Daoy (cell line): ENCODE measurements at places on chromosomes 1 and 21. TPM values are rescaled to one million over a fixed set of nuclear protein-coding genes. Genes with fewer than 3 reads are reported as not detected.
A peak's percentile ranks its signal among the peaks of the same experiment; 100 is the strongest.

DNA sequence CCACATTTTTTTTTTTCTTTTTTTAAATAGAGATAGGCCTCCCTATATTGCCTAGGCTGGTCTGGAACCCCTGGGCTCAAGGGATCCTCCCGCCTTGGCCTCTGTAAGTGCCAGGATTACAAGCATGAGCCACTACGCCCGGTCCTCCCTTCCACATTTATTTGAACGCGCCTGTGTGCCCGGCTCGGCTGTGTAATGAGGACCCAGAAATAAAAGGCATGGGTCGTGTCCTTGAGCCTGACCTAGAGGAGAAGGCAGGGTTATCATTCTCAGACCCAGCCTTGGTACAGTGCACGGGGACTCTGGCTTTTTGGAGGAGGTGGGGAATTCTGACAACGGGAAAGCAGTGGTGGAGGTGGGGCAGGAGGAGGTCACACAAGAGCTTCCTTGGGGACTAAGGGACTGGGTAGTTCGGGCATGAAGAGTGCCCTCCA, 841 bp downstream of the CENPF start:
- DNase-seq = peak; percentile 25

DNA sequence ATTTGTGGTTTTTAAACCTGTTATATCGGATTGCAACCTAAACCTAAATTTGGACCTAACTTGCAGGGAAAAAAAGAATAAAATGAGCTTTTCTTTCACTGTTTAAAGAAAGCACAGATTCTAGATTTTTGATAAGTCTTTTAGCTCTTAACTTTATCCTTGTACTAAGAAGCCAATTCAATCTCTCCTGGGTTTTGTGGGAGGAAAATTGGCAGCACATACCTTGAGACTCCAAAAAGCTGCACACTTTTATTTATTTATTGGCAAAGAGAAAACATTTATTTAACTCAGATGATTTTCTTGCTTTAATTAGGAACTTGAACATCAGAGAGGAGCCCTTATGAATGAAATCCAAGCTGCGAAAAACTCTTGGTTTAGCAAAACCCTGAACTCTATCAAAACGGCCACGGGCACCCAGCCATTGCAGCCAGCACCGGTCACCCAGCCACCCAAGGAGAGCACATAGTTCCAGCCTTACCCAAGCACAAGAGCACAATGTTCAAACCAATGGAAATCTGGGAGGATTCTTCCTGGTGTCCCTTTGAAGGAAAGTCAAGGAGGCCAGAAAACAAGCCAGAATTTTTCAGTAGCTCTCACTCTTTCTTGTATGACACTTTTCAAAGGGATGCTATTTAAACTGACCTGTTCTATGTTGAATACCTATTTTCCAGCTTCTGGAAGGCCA, 10.1 kb upstream of the CACYBP start:
- no peak for DNase-seq

- no peak for DNase-seq
Measured at GRCh38 chr1:27003745-27004470, 8.7 kb downstream of the TENT5B start.

DNA sequence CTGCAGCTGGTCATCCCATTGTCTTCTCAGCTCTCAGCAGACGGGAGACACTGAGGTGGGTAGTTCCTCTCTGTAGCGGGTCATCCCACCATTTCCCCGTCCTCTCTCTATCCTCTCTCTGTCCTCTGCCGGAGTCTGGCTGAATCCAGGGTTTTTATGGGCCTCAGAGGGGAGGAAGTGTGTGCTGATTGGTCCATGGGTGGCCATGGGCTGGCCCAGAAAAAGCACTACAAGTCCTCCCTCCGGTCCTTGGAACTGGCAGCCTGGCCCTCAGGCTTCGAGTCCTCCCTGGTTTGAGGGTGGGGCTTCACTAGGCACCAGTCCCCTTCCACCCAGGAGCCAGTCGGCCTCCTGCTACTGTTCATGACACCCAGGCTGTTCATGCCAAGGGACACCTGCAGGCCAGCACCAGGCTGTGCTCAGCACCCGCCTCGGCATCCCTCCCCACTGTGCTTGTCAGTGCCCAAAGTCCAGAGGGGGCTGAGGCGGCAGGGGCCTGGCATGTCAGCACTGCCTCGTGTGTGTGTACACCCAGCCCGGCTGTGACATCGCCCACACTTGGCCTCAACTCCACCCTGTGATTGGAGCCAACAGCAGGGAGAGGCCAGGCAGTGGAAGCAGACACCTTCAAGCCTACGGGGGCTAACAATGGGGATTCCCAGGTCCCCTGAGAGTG, 23.0 kb upstream of the LRRC8C start:
- DNase-seq = no peak

DNA sequence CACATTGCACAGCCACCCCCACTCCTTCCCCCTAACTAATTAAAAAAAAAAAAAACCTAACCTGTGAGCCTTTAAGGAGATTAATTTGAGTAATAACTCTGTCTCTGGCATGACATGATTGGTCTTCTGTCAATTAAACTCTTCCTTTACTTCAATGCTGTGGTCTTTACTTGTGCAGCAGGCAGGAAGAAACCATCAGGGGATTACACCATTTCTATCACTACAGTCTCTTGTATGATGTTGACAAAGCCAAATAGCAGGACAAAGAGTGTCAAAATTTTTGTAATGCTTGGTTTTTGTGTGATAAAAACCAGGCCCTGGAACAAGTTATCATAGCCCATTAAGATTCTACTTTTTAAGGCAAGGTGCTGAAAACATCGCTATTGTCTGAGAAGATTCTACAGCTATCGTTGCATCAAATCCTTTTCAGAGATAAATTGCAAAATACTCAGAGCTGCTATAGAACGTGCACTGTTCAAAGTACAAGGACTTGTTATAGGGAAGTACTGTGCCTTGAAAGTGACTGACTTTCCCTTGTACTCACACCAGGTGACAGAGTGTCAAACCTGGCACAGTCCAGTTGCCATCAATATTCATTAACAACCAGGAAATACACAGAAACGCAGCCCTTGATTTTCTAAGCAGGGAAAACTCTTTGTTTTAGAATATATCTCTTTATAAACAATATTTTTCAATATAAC, 37.7 kb downstream of the LHX9 start:
- no peak for DNase-seq

SERBP1 gene
- total RNA-seq = 712 and 805 TPM in 2 replicates

- DNase-seq = no peak
Measured at GRCh38 chr1:183967914-183968313, 69.6 kb downstream of the COLGALT2 start.

DNA sequence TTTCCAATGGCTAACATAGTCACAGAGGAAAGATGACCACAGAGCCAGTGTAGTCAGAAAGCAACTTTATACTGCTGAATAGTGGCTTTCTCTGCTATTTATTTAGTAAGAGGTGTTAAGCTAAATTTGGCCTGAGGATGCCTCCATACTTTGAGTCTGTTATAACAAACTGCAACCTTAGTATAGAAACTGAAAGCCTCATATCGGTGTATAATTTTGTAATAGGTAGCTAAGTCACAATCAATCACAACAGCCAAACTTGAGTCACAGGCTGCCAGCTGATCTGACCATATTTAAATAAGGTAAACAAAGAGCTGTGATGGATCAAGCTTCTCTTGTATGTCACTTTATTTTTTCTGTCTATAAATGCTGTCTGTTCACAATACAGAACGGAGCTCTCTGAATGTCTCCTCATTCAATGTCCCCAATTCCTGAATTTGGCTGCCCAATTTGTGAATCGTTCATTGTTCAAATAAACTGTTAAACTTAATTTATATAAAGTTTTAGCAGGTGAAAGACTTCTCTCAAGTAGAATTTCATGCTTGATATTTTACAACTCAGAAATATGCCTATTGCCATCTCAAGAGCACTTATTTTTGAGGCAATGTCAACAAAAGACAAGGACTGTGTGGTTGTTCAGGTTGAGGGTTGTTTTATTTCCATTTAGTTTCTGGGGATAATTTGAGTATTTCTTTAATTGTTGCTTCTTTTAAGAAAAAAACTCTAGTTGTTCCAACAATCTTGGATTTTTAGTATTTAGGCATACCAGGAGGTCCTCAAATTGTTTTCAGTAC, 339.7 kb upstream of the B3GALT2 start:
- no peak for DNase-seq

PTPN7 gene
- total RNA-seq = 1.3 and 1.5 TPM in 2 replicates

DNA sequence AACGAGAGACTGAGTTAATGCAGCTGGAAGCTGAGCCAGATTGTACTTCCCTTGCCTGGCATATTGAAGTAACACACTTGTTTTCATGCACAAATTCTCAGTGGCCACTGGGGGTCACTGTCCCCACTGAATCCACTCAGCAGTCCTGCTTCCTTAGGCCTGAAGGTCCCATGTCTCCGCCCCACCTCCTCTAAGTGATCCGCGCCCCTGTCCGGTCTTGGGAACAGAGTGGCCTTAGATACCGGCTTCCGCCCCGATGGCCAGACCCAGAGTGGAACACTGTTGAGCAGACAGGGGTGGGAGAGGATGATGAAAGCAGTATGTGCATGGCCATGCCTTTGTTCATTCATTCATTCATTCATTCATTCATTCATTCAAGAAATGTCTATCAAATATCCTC, 34.8 kb downstream of the CHAF1B start:
- peak; percentile 93 for DNase-seq
